Right atrium auricular region (tissue), 2 donors: ENCODE measurements at places on chromosomes 7 and 10.
A peak's percentile ranks its signal among the peaks of the same experiment; 100 is the strongest.

DNA sequence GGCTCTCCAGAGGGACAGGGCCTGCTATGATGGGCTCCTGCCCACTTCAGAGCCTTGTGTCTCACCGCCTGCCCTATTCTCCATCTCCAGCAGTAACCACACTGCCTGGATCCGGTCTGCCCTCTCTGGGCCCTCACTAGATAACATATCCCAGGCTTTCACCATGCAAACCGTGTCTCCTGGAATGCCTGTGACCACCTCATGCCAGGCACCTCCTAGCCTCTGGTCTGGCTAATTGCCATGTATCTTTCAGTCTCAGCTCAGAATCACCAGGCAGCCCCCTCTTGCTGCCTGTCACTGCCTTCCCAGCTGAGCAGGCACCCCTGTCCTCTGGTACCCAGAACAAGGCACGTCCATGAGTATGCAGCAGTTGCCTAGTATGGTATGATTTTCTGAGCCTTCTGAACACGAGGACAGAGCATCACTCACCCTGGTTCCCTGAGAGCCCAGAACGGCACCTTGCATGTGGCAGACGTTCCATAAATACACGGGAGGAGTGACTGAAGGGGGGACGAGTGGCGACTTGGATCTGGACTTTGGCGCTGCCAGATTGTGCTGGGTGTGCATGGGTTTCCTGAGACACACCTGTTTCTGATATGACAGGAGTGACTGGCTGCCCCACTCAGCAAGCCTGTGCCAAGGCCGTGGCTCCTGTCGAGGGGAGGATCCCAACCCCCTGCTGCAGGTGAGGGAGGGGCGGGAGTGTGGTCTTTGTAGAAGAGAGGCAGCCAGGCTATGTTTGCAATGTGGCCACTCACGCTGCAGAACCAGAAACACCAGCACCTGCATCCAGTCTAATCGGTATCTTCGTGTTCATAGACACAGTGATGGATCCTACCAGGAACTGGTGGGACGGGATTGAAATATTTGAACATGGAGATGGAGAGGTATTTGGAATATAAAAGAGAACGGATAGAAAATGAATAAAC is 95.2 kb downstream of the VOPP1 start:
- no peak for DNase-seq

DNA sequence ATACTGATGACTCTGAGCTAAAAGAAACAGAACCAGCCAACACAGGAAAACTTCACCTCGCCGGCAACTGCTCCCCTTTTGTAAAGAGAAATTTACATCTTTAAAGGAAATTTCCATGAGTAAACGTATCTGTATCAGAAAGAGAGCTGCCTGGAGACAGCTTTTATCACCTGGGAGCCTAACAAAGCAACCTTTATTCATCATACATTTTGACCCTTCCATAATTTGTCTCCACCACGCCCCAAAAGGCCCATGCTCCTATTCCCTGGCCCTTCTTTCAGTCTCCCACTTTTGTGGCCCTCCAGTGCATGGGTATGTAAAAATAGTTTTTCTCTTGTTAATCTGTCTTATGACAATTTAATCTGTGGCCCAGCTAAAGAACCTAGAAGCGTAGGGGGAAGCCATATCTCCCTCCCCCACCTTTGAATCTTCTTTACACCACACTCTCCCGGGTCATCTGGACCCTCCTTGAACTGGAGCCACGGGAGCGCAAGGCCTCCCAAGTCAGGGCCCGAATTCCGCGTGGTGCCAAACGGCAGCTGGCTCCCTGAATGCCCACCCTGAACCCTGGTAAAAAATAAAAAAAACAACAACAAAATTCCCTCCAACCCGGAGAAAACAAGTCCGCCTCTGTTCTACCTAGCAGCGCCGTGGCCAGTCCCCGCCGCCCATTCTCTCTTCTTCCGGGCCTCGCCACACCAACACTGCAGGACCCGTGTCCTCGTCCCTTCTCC is 15.4 kb upstream of the FKBP9 start:
- no peak for DNase-seq

GRCh38 chr10:88893611-88894010 is 13.6 kb downstream of the STAMBPL1 start:
- no peak for DNase-seq

DNA sequence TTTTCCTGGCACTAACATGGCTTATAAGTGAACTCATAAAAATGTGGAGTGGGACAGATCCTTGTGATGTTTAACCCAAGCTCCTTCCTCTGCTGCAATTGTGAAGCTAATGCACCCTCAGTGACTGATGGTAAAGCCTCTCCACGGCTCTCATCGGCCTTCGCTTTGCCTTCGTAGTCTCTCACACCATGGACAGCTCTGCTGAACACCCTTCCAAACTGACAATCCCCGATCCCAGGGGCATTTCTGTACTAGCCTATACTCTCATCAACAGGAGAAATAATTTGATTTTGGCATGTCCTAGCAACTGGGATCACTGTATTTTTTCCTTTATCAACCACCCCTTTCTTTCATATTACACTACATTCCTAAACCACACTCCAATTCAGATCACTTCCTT is 6.1 kb downstream of the ZNF777 start:
- no peak for DNase-seq

DNA sequence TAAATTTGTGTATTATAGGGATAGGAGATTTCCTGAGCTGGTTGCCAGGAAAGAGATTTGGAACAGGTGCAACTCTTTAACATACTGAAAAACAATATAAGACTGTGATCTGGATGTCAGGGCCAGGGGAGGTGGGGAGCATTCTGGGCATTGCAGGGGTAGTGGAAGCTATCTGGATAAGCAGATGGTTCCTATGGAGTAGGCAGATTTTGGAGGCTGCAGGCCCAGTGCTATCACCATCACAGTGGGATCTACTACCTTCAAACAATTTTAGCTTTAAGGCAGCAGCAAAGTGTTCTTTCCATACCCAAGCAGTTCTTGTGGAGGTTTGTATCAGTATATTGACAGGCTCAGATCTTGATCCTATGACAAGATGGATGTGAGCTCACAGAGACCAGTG is 71.1 kb downstream of the ADAM22 start:
- no peak for DNase-seq

DNA sequence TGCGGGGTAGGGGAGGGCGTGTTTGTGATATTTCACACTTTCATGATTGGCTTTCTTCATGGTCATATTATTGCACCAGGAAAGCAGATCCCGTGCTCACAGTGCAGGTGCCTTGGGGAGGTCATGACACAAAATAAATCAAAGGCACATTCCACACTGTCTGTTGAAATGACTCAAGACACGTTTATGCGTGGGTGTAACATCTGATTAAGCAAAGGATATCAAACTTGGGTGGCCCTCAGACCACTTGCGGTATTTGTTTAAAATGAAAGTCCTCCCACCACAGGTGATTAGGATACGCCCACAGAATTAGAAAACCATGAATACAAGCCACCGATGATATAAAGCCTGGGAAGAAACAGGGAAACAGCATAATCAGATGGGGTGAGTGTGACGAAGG is 51.1 kb downstream of the SVIL start:
- no peak for DNase-seq

- no peak for DNase-seq
Observed at GRCh38 chr10:78021201-78021600, 8.1 kb downstream of the POLR3A start.

GRCh38 chr10:49758249-49758930 is 3.7 kb downstream of the OGDHL start:
- DNase-seq = no peak

DNA sequence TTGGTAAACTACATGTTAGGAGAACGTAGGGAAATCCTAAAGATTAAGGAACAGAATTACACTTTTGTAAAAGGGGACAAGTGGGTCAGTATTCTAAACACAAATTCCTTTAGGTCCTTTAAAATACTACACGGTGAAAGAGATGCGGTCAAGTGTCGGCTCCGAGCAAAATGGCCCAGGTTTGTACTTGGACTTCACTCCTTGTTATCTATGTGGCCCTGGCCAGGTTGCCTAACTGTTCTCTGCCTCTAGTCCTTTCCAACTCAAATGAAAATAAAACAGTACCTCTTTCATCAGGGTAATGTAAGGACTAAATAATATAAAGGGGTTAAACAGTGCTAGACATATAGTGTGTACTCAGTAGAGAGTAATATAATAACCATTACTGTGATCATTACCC is 344.8 kb downstream of the PARD3 start:
- DNase-seq = no peak

- DNase-seq = no peak
Observed at GRCh38 chr7:98874942-98875341, 3.4 kb upstream of the TRRAP start.

- DNase-seq = no peak
Observed at GRCh38 chr10:51821745-51822144, 122.3 kb upstream of the CSTF2T start.

GRCh38 chr10:81570878-81571794 is 303.9 kb upstream of the NRG3 start:
- DNase-seq = no peak

DNA sequence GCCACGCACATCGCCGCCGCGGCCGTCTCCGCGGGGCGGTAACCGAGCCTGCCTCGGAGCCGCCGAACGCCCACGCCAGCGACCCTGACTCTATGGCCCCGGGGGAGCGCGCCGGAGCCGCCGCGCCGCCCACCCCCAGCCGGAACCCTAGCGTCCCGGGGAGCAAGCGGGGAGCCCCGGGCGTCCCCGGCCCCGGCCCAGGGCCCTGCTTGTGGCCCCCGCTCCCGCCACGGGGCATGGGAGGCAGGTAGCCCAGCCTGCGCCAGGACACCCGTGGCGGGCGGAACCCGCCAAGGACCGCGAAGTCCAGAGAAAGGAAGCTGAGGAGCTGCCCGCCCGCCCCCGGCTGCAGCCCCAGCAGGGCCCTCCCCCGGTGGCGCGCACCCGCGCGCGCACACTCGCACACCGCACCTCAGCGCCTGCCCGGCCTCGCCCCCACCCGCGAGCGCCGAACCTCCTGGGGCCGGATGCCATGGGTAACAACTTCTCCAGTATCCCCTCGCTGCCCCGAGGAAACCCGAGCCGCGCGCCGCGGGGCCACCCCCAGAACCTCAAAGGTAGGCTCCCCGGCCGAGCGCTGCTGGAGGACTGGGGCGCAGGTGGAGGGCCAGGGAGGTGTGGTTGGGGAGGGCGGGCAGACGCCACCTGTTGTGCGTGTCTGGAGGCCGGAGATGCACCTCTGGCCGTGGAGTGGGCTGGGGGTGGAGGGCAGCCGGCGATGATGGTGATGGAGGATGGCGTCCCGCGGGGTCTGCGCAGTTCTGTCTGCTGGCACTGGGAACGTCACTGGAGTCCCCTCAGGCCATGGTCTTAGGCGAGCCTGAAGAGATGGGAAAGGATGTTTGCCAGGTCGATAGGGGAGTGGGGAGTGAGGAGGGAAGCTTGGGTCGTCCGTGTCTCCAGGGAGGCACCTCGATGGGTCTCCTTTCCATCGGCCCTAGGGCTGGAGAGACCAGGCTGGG is 692 bp downstream of the NEURL1 start:
- DNase-seq = no peak

DNA sequence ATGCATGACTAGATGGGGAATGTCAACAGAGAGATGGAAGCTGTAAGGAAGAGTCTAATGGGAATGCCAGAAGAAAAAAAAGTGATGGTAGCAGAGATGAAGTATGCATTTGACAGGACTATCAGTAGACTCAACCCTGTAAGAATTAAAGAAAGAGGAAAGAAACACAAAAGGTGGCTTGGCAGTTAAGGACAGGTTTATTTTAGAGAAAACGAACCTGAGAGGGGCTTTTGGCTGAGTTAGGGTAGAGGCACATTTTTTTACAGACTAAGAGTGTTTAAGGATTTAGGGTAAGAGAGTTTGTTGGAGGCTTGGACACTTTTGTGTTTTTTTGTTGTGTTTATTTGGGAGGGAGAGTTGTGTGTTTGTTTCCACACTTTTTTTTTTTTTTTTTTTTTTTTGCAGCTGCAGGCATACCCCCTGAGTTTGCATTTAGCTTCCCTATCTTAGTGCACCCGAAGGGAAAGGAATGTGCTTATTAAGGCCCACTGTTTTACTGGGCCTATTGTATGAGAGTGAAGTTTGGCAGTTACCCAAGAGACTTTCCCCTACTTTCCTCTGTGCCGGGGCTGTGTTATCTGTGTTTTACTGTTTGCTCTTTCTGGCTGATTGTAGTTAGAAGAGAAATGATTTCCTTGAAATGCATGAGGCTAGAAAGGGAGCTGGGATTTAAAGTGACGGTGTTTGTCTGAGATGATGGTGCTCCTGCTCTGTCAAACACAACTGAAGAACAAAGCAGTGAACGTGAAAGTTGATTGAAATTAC is 32.0 kb downstream of the NPVF start:
- DNase-seq = no peak

- no peak for DNase-seq
Observed at GRCh38 chr10:128068398-128069285, 57.6 kb downstream of the MKI67 start.

GRCh38 chr10:46227936-46228562 is 58.7 kb upstream of the ANTXRL start:
- peak; percentile 56 for DNase-seq

DNA sequence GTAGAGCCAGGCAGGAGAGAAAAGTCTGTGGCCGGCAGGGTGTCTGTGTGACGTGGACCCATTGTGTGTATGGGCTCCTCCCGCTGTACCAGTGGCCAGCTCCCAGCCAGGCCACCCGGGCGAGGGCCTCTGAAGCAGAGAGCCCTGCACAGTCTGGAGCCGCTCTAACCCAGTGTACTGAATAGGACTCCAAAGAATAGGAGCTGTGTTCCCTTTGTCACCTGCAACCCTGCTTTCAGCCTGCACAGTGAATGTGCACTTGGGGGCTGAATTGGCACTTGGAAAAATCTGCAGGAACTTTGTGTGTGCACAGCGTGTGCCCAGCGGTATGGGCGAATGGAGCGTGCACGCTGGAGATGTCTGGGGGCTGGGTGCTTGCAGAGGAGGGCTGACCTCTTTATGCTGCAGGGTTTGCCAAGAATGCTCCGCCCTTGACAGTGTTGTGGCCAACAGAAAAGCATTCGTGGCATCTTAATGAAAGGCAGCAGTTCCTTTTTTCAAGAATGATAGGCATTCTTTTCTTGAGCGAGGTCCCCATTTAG is 216.2 kb downstream of the AUTS2 start:
- DNase-seq = no peak

GRCh38 chr7:3537210-3537875 is 236.3 kb downstream of the SDK1 start:
- no peak for DNase-seq

DNA sequence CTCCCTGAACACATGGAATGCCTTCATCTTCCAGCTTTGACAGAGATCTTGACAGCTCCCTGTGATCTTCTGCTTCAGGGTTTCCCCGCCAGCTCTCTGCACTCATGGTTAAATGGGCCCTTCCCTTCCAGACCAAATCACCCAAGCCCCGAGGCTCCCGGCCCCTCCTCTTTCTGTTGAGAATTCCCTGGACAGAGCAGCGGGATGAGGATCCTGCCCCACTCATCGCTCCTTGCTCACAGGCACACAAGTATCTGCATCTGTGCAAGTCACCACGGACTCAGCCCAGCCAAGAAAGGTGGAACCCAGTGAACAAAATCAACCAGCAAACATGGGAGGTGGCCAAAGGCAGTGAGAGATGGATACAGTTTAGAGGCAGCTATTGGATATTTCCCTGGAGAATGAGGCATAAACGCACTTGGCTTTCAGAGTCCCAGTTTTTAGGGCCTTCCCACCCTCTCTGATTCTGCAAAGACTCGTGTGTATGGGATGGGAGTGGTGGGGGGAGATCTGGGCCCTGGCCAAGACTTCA is 37.7 kb upstream of the CXCL12 start:
- peak; percentile 50 for DNase-seq

GRCh38 chr7:40015790-40016296 is 65.8 kb downstream of the CDK13 start:
- no peak for DNase-seq
